Naive thymus-derived CD8-positive, alpha-beta T cell (primary cell): ENCODE measurements at places on chromosomes 2 and 18. TPM values are rescaled to one million over a fixed set of nuclear protein-coding genes. Genes with fewer than 3 reads are reported as not detected.

The KLHL14 gene
- 1.7 TPM for total RNA-seq

- no peak for DNase-seq
Measured at GRCh38 chr2:61853086-61853846, 594 bp downstream of the FAM161A start.

GRCh38 chr2:55985406-55985805, 61.8 kb upstream of the EFEMP1 start:
- DNase-seq, result no peak

GRCh38 chr2:190103144-190103543, 40.6 kb upstream of the MSTN start:
- DNase-seq, result no peak
